ENCODE measurements at places on chromosomes 13 and 19.

- no peak for DNase-seq
These were observed 76.2 kb downstream of the GGACT start for GRCh38 chr13:100512422-100512821.

- DNase-seq = no peak
These were observed 102.6 kb upstream of the MYCBP2 start for GRCh38 chr13:77429320-77430142.

- DNase-seq = no peak
These were observed 101.3 kb upstream of the SLITRK6 start for GRCh38 chr13:85900521-85900920.

DNA sequence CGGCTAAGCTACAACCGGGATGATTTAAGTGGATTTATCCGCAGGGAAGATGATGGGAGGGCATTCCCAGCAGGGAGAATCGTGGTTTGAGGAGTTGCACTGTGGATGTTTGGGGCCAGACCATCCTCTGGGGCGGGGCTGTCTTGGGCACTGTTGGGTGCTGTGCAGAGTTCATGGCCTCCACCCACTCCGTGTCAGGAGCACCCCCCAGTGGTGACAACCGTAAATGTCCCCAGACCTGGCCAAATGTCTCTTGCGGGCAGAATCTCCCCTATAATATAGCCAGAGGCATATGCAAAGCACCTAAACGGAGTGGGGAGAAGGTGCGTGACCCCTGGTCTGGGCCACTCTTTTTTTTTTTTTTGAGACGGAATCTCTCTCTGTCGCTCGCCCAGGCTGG is 40.2 kb downstream of the SMIM24 start:
- DNase-seq = peak; percentile 76

All from right cardiac atrium (tissue), 5 donors.